SJSA1 (cell line): ENCODE measurements at places on chromosomes 3 and 15. TPM values are rescaled to one million over a fixed set of nuclear protein-coding genes. Genes with fewer than 3 reads are reported as not detected.

DNA sequence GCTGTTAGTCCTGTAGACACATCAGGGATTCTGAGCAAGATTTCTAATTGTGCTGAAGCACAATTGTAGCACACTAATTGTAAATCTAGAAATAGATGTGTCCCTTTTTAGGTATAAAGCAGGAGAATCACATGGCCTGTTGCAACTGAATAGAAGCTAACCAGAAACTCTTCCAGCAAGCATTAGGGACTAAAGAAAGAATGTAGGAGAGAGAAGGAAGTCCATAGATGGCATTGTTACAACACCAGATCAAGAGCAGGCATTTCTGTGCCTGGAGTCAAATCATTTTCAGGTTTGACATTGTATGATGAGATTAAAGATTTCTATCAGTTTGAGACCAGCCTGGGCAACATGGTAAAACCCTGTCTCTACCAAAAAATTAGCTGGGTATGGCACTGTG lies 27.4 kb downstream of the CALML4 start:
- DNase-seq, result no peak

DNA sequence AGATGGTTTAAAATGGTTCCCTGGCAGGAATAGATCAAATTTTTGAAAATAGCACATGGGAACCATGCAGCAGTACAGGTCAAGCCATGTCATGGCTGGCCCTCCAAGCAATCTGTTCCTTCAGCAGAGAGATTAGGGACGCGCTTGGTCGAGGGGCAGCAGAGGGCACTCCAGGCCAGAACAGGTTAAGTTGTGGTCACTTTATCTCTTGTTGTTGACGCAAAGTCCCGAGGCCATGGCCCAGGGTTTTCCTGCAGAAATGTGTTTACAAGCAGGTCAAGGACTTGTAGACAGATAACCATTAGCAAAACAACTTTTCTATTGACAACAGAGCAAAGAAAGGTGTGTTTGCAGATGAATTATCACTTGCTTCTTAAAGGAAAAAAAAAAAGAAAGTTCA lies 570.0 kb upstream of the NR2F2 start:
- DNase-seq, result no peak

B2M gene
- total RNA-seq, result 7,277 and 7,743 TPM in 2 replicates

GRCh38 chr15:41554343-41554742 lies 4.7 kb upstream of the TYRO3 start:
- no peak for DNase-seq

- DNase-seq, result no peak
Measured at GRCh38 chr3:174466471-174467054, 392.6 kb upstream of the NAALADL2 start.

DNA sequence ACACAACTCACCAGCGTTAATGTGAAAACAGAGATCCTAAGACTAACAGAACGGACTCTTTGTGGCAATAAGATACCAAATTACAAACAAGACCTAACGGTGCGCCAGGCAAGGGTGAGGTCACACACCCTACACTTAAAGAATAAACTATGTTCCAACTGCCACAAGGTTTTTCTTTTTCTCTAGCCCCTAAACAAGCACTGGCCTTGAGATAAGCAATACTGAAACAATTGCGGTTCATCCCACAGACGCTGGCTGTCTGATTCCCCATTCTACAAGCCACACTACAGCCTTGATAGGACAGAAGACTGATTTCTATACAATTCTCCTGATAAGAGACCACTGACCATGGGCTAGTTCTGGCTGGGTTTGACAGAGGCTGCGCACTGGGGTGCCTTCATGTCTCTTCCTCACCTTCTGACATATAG lies 20.5 kb upstream of the LIMD1 start:
- DNase-seq, result no peak

SLC25A20 gene
- total RNA-seq, result 21.9 and 32.6 TPM in 2 replicates

- no peak for DNase-seq
Measured at GRCh38 chr15:101466188-101466587, 23.3 kb downstream of the PCSK6 start.

C2CD4A gene
- not detected in 2 replicates for total RNA-seq

GRCh38 chr3:170154569-170155143 lies 26.9 kb downstream of the PHC3 start:
- DNase-seq, result no peak

DNA sequence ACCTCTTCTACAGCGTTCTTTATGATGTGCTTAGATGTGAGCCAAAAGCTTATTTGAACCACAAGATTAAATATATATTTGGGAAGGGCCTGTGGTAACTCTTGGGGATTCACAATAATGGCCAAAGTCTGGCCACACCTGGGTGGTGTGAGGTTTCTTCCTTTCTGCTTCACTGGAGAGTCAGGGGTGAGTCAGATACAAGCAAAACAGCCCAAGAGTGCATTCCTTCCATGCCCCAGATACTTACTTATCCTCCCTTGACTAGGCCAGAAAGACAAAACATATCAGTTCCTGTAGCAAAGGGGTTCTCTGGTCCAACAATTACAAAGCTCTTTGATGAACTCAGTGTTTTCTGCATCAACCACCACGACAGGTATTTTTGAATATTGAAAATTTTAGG lies 941 bp downstream of the ZBED2 start:
- DNase-seq, result peak; percentile 69

LYZL4 gene
- total RNA-seq, result not detected in 2 replicates

SEMA4B gene
- total RNA-seq, result 5.6 and 17.8 TPM in 2 replicates

- DNase-seq, result peak; percentile 44
Measured at GRCh38 chr3:114706591-114707232, 412.9 kb downstream of the TIGIT start.

GRCh38 chr15:88727439-88727838 lies 75.8 kb upstream of the ACAN start:
- DNase-seq, result no peak

- no peak for DNase-seq
Measured at GRCh38 chr15:64892847-64893403, 18.8 kb upstream of the ANKDD1A start.

DNA sequence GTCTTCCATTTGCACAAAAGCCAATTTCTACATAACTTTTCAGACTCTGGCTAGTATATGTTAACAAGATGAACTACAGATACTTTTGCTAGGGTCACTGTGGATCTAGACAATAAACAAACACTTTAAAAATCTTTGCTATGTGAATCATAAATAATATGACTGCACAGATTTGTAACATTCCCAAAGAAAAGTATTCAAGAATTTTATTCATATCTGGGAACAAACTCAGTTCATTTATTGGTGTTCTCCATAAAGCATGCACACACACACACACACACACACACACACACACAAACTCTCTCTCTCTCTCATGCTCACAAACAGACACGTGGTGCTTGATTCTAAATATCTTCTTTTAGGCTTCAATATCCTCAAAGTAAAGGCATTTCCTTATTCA lies 18.8 kb upstream of the THRB start:
- DNase-seq, result no peak

GRCh38 chr3:39135170-39135805 lies 18.1 kb downstream of the CSRNP1 start:
- DNase-seq, result no peak

GRCh38 chr3:68666429-68667136 lies 265.8 kb downstream of the TAFA4 start:
- DNase-seq, result no peak

GRCh38 chr3:197312431-197312830 lies 14.0 kb upstream of the DLG1 start:
- no peak for DNase-seq

DNA sequence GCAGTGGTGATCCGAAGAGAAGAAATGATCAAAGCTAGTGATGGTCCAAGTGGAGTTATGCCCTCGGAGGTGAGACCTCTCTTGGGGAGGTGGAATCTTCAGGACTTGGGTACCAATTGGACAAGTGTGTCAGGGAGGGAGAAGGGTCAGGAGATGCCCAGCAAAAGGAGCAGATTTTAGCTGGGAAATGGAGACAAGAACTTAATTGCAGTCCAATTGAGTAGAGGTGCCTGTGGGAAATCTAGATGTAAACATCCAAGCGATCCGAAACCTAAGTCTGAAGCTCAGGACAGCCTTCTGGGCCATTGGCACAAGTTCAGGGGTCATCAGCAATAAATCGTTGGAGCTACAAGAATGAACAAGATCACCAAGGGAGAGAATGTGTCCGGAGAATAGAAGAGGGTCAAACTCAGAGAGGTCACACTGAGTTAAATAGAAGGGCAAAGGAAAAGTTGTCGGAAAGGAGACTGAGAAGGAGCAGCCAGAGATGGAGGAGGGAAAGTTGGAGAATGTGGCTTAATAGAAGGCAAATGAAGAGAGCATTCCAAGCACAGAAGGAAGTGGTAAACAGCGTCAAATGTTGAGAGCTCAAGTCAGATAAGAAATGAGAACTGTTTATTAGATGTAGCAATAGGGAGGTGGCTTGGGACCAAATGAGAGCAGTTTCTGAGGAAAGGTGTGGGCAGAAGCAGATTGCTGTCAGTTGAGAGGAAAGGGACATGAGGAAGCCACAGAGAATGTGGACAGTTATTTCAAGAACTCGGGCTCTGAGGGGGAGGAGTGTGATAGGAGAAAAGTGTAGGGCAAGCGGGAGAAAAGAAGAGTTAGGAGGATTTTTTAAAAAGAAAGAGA lies 64.2 kb upstream of the FNDC3B start:
- DNase-seq, result no peak
